ENCODE measurements at places on chromosomes 7 and 10. TPM values are rescaled to one million over a fixed set of nuclear protein-coding genes. Genes with fewer than 3 reads are reported as not detected.
A peak's percentile ranks its signal among the peaks of the same experiment; 100 is the strongest.

DNA sequence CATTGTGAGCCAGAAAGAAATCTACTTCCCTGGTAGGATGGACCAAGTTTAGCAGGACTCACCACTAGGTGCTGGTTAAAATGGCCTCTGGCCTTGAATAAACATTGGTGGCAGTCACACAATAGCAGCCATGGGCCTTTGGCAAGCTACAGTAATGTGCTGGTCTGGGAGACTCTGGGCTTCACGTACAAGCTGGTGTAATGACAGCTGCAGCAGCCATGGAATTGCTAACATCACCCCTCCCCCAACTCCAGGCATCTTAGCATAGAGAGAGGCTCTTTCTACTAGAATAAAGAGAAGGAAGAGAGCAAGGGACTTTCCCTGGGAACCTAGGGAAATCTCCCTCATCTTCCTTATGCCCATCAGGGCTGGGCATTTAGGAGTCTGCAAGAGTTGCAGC lies 205.1 kb upstream of the SEMA3A start:
- H3K27me3 ChIP-seq, result no peaks in the 10 kb centered on the region
- H3K27ac ChIP-seq, result no peak overlapping the region
- DNase-seq, result no peak
- no peaks in the 10 kb centered on the region for H3K4me1 ChIP-seq
- H3K36me3 ChIP-seq, result peaks cover 6% of the 10 kb centered on the region
- no peak overlapping the region for H3K4me3 ChIP-seq

- H3K36me3 ChIP-seq, result peaks cover 9% of the 10 kb centered on the region
- no peaks in the 10 kb centered on the region for H3K4me1 ChIP-seq
- DNase-seq, result peak; percentile 48
- no peak overlapping the region for H3K4me3 ChIP-seq
- no peak overlapping the region for H3K27ac ChIP-seq
- no peaks in the 10 kb centered on the region for H3K27me3 ChIP-seq
These were observed 190.7 kb upstream of the SH2B2 start for GRCh38 chr7:102096012-102096332.

GRCh38 chr7:155534691-155535090 lies 11.7 kb downstream of the CNPY1 start:
- H3K27me3 ChIP-seq, result peaks cover 73% of the 10 kb centered on the region
- H3K27ac ChIP-seq, result no peak overlapping the region
- peaks cover 5% of the 10 kb centered on the region for H3K4me1 ChIP-seq

DNA sequence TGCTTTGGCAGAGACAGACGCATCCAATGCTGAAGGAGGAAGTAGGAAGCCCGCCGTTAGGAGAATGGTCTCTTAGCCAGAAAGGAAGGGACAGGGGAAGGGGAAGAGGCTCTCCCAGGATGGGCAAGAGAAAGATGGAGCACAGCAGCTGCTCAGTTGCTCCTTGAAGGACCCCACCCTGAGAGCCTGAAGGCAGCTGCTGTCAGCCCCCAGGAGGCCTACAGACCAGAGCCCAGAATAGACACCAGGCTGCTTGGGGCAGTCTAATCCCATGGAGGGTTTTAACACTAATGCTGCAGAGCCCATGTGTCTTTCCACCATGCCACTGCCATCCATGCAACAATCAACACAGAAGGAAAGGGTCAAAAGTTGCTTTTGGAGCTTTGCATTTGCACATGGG lies 3.5 kb upstream of the C7orf33 start:
- H3K4me3 ChIP-seq, result no peak overlapping the region
- H3K27me3 ChIP-seq, result peaks cover 51% of the 10 kb centered on the region
- no peaks in the 10 kb centered on the region for H3K4me1 ChIP-seq
- H3K36me3 ChIP-seq, result no peaks in the 10 kb centered on the region
- no peak overlapping the region for H3K27ac ChIP-seq

DNA sequence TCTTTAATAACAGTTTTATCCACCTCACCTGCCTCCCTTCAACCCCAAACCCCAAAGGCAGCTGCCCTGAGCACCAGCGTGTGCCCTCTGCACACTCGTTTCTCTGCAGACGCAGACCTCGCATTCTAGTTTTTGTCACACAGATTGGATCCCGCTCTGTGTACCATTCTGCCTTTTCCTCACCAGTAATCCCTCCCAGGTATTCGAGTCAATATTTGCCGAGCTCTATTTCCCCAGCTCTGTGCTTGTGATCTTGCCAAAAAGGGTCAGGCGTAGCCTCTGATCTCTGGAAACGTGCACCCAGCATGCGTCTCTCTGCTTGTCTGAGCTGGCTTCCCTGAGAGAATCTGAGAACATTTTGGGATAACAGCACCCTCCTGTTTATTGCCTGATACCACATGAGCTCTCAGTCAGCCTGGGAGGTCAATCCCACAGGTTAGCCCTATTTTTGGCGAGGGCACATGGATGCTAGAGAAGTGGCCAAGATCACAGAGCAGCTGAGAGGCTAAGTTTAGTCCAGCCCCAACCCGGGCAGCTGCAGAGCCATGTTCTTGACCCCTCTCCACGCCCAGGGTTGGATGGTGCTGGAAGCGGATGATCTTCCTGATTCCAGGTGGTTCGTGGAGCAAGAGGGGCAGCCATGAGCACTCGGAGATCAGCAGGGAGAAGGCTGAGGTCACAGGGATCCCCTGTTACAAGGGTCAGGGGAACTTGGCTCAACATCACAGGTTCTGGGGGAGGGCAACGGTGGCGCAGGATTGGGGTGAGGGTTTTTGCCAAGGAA lies 29.1 kb downstream of the FOXL3 start:
- H3K4me3 ChIP-seq, result no peak overlapping the region
- peaks cover 38% of the 10 kb centered on the region for H3K27me3 ChIP-seq
- H3K4me1 ChIP-seq, result peaks cover 16% of the 10 kb centered on the region
- DNase-seq, result no peak
- no peaks in the 10 kb centered on the region for H3K36me3 ChIP-seq

- H3K27ac ChIP-seq, result no peak overlapping the region
- H3K36me3 ChIP-seq, result no peaks in the 10 kb centered on the region
- no peaks in the 10 kb centered on the region for H3K27me3 ChIP-seq
- H3K4me3 ChIP-seq, result no peak overlapping the region
- H3K4me1 ChIP-seq, result no peaks in the 10 kb centered on the region
- DNase-seq, result no peak
These were observed 56.7 kb upstream of the MYO3A start for GRCh38 chr10:25877296-25877695.

- H3K27me3 ChIP-seq, result peaks cover 43% of the 10 kb centered on the region
- H3K27ac ChIP-seq, result no peak overlapping the region
- H3K4me3 ChIP-seq, result peak overlapping the region; percentile 53
- peaks cover 7% of the 10 kb centered on the region for H3K36me3 ChIP-seq
- DNase-seq, result peak; percentile 89
These were observed 1.1 kb downstream of the VGF start for GRCh38 chr7:101164071-101164840.

DNA sequence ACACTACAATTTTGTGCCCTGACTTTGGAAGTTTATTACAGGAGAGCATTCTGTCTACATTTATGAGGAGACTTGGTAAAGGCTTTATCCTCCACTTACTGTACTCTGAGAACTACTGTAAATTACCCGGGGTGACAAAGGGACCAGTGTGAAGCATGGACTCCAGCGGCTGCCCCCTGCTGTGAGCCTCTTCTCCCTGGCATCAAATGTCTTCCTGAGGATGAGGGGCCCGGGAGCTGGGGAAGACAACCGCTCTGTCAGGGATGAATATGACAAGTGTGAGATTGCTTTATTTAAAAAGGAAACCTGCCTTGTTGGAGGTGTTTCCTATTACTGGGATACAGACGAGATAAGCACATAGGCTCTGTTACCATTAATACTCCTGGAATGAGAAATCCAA lies 714.8 kb downstream of the CCSER2 start:
- H3K4me3 ChIP-seq, result no peak overlapping the region
- H3K27me3 ChIP-seq, result no peaks in the 10 kb centered on the region
- H3K27ac ChIP-seq, result no peak overlapping the region
- DNase-seq, result no peak

DNA sequence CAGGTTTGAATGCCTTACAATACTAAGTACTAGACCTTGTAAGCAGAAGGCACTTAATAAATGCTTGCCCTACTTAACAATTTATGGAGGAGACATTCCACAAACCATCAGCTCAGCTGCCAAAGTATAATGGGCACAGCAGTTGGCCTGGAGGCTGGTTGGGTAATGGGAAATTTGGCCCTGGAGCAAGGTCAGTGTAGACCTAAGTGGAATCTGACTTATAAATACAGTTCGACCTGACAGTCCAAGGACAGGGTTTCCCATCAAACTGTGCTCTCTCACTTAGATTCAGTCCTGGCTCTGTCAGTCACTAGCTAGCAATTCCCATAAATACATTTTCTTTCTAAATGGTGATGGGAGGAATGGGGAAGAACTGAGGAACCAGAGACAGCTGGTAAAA lies 62.6 kb upstream of the ABCB4 start:
- peaks cover 6% of the 10 kb centered on the region for H3K27me3 ChIP-seq
- no peaks in the 10 kb centered on the region for H3K4me1 ChIP-seq
- no peak for DNase-seq
- no peak overlapping the region for H3K4me3 ChIP-seq
- H3K27ac ChIP-seq, result no peak overlapping the region

- H3K27ac ChIP-seq, result no peak overlapping the region
- no peak overlapping the region for H3K4me3 ChIP-seq
- H3K27me3 ChIP-seq, result peaks cover 3% of the 10 kb centered on the region
- H3K4me1 ChIP-seq, result no peaks in the 10 kb centered on the region
- DNase-seq, result no peak
These were observed 19.4 kb upstream of the TM9SF3 start for GRCh38 chr10:96606216-96606615.

DNA sequence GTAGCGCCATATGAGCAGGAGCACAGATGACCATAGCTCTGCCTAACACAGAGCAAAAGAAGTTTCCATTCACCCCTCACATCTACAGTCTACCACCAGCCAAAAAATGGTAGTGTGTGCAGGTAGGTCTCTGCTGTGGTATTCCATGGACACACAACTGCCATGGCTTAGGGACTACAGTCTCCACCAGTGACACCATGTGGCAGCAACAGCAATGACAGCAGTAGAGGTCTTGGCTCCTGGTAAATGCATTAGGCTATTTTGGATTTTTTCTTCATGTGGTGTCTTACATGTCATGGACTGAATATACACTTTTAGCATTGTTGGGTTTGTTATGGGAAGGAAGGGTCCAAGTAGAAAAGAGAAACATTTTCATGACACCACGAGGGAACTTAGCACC lies 70.1 kb upstream of the CABCOCO1 start:
- no peak overlapping the region for H3K27ac ChIP-seq
- H3K4me1 ChIP-seq, result peaks cover 30% of the 10 kb centered on the region
- H3K4me3 ChIP-seq, result no peak overlapping the region
- H3K36me3 ChIP-seq, result no peaks in the 10 kb centered on the region

GRCh38 chr10:118501637-118502440 lies 93.6 kb downstream of the PRLHR start:
- no peaks in the 10 kb centered on the region for H3K4me1 ChIP-seq
- H3K36me3 ChIP-seq, result no peaks in the 10 kb centered on the region
- H3K27ac ChIP-seq, result no peak overlapping the region
- no peaks in the 10 kb centered on the region for H3K27me3 ChIP-seq
- H3K4me3 ChIP-seq, result no peak overlapping the region

DNA sequence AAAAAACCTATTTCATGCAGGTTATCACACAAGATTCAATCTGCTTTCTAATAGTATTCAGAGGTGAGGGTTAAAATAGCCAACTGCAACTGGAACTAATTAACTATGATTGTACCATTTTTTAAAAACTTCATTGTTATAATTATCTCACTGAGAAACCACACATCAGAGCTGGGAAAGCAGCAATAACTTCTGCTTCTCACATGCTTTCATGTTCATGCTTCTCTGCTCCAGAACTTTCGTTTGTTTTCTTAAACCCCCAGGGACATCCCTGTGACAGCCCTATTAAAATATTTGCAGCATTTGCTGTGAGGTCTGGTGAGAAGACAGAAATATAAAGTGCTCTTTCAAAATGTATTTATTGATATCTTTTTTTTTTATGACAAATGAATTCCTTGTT lies 389.0 kb upstream of the SORCS1 start:
- no peaks in the 10 kb centered on the region for H3K36me3 ChIP-seq
- H3K27me3 ChIP-seq, result no peaks in the 10 kb centered on the region
- no peak for DNase-seq

DNA sequence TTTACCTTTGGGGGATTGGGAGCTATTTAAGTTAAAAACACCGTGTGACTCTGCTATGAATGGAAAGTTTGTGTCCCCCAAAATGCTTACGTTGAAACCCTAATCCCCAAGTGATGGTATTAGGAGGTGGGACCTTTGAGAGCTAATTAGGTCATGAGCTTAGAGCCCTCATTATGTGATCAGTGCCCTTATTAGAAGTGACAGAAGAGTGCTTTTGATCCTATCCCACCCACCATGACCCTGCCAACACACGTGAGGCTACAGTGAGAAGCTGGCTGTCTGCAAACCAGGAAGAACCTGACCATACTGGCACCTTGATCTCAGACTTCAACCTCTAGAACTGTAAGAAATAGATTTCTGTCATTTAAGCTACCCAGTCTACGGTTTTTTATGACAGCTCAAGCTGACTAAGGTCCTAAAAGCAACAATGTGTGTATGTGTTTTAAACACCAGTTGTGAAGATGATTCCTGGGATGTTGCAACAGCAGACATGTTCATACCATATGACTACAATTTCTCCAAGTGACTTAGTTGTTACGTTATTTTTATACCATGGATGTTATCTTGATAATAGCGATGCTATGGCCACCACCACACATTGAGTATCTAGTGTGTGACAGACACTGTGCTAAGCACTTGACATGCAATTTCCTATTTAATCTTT lies 124.4 kb downstream of the PIP4K2A start:
- no peaks in the 10 kb centered on the region for H3K27me3 ChIP-seq
- no peak for DNase-seq
- no peak overlapping the region for H3K4me3 ChIP-seq
- peaks cover 3% of the 10 kb centered on the region for H3K4me1 ChIP-seq

DNA sequence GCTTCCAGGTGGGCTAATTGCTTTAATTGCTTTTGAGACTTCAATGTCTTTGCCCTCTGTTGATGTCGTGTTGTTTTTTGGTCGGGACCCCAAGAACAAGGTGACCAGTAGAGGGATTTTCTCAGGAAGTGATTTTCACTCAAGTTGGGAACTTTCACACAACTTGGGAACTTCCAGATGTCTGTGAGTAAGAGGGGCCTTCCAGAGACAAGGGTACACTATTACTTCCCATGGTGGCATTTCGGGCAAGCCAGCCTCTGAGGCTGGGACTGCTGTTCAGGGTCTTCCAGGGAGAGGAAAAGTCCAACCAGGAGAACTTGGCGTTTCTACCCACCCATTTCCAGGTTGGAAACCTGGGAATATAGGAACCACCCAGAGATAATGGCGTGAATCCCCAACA lies 170.0 kb upstream of the CDCA7L start:
- peaks cover 2% of the 10 kb centered on the region for H3K27me3 ChIP-seq
- no peaks in the 10 kb centered on the region for H3K4me1 ChIP-seq
- H3K4me3 ChIP-seq, result no peak overlapping the region
- no peaks in the 10 kb centered on the region for H3K36me3 ChIP-seq
- no peak overlapping the region for H3K27ac ChIP-seq
- DNase-seq, result no peak

GRCh38 chr7:63925626-63926460 lies 72.8 kb upstream of the ZNF722 start:
- no peak for DNase-seq
- H3K36me3 ChIP-seq, result no peaks in the 10 kb centered on the region
- no peaks in the 10 kb centered on the region for H3K4me1 ChIP-seq
- H3K27me3 ChIP-seq, result no peaks in the 10 kb centered on the region
- no peak overlapping the region for H3K27ac ChIP-seq

- peaks cover 4% of the 10 kb centered on the region for H3K4me1 ChIP-seq
- DNase-seq, result no peak
- H3K27ac ChIP-seq, result no peak overlapping the region
- no peaks in the 10 kb centered on the region for H3K36me3 ChIP-seq
- H3K4me3 ChIP-seq, result no peak overlapping the region
These were observed 31.5 kb downstream of the C7orf25 start for GRCh38 chr7:42880392-42880791.

ANKRD30A gene
- total RNA-seq, result not detected

CLDN3 gene
- not detected for total RNA-seq

MUC12 gene
- total RNA-seq, result not detected

HTR5A gene
- total RNA-seq, result not detected

DLX5 gene
- total RNA-seq, result 6.0 TPM

CALCR gene
- not detected for total RNA-seq

NPFFR1 gene
- not detected for total RNA-seq

GSTO1 gene
- 71.8 TPM for total RNA-seq
